GM13977 (cell line): ENCODE measurements at places on chromosomes 16 and 17.

DNA sequence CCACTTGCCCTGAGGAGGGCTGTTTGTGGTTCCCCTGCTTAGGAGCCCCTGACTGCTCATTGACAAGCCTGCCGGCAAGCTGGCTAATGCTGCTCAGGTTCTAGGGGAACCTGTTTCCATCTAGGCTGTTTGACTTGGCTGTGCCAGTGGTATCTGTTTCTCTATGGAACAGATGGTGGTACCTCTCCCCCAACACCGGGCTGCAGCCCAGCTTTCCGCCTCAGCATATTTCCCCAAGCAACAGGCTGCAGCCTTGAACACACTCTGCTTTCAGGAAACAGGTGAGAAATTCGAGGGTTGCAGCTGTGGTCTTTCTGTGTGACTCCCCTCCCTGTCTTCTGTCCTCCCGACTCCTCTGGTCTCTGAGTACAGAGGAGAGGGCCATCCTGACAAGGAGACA lies 132.3 kb downstream of the TMEM132E start:
- no peak for DNase-seq

DNA sequence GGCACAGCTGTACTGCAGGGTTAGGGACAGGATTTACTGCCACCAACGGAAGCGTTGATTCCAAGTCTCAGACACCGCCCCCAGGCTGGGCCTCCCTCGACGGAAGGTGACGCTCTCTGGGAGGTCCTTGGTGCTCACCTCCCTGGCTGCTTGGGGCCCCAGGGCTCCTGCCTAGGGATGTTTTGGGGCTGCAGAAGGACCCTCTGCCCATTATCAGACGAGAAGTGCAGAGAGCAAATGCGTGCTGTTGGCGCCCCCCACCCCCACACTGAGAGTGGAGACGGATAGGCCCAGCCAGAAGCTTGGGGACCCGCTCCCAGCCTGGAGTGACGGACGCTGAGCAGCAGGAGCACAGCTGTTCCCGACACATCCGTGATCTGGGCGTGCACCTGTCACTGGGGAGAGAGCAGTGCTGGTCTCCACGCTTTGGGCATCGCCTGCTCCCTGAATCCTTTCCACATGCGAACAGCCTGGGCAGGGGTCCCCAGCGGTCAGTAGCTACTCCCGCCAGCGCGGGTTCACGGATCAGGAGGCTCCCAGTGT lies 5.1 kb upstream of the SOX8 start:
- no peak for DNase-seq

DNA sequence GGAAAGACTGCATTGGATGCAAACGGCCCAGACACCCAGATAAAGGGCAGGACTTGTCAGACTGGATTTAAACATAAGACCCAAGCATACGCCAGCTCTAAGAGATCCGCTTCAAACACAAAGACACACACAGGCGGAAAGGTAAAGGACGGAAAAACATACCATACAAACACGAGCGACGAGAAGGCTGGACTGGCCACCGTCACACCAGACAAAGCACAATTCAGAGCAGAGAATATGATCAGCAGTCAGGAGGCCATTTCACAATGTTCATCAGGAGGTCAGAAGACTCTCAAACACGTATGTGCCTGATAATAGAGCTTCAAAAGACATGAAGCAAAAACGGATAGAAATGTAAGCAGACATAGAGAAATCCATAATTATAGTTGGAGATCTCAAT lies 84.9 kb upstream of the GNG13 start:
- DNase-seq, result no peak

GRCh38 chr16:50067290-50067853 lies 1.6 kb downstream of the HEATR3 start:
- DNase-seq, result peak; percentile 43

- no peak for DNase-seq
These were observed 1.4 kb upstream of the PRPSAP2 start for GRCh38 chr17:18856570-18856915.

- no peak for DNase-seq
These were observed 10.3 kb upstream of the NOL11 start for GRCh38 chr17:67707442-67707841.

DNA sequence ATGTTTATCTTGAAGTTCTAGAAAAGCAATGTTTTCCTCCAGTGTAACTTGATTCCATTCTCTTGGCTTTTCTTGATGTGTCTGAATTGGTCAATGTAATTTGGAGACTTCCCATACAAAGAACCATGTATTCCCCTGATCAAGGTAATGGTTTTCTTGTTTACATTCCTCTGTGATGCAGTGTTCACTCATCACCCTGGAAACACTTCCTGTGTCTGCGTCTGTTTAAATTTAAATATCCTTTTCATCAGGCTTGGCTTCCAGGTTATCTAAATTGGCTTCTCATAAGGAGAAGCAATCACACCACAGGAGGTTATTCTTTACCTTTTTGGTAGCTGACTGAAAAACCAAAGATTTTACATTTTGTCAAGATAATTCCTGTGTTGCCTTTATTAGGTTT lies 237.3 kb upstream of the WSCD1 start:
- no peak for DNase-seq

- DNase-seq, result no peak
These were observed 1.7 kb upstream of the MRPL12 start for GRCh38 chr17:81701288-81702071.

- no peak for DNase-seq
These were observed 19.9 kb downstream of the ARL4D start for GRCh38 chr17:43418441-43419374.

DNA sequence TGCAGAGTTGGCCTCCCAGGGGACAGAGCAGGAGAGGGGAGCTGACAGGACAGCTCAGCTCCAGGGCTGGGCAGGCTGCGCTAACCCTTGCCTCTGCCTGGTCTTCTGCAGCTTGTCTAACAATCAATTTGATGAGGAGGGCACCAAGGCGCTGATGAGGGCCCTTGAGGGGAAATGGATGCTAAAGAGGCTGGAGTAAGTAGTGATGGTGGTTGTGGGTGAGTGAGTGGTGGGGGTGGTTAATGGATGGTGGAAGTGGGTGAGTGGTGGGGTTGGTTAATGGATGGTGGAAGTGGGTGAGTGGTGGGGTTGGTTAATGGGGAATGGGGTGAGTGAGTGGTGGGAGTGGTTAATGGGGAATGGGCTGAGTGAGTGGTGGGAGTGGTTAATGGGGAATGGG lies 22.0 kb upstream of the CPNE2 start:
- DNase-seq, result no peak

DNA sequence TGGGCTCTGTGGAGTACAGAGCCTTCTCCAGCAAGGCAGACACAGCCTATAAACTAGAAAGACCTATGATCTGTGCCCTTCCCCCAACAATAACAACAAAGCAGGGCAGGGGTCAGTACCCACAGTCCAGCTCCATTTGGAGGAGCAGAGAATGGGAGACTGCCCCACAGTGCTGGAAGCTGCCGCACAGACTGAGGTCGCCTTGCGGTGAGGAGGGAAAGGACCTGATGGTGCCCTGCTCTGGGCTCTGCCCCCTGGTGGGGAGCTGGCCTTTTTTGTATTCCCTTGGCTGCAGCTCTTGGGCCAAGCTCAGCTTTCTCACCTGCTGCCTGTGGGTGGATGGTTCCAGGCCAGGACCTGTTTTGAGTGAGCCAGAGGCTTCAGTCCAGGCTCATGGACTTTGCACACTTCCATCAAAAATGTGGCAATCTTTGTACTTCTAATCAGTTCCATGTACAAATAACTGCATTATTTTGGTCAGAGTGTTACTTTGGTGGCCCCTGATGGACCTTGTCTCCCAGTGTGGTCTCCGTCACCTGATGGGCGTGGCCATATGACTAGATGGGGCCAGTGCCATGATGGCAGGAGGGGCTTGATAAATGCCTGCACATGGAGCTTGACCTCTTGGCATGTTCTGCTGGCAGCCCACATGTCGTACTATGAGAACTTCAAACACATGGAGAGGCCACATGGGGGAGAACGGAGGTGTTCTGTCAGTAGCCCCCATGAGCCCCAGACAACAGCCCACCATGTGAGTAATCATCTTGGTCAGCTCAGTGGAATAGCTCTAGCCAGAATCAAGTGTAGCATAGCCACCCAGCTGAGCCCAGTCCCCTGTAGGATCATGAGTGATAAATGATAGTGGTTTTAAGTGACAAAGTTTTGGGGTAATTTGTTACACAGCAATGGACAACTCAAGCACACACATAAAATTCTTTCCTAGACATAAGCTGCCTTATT lies 24.2 kb downstream of the B9D1 start:
- peak; percentile 85 for DNase-seq

- DNase-seq, result peak; percentile 66
These were observed 14.2 kb downstream of the ANKFY1 start for GRCh38 chr17:4249452-4250029.

- DNase-seq, result peak; percentile 84
These were observed 38.2 kb downstream of the HOXB1 start for GRCh38 chr17:48492401-48493298.

DNA sequence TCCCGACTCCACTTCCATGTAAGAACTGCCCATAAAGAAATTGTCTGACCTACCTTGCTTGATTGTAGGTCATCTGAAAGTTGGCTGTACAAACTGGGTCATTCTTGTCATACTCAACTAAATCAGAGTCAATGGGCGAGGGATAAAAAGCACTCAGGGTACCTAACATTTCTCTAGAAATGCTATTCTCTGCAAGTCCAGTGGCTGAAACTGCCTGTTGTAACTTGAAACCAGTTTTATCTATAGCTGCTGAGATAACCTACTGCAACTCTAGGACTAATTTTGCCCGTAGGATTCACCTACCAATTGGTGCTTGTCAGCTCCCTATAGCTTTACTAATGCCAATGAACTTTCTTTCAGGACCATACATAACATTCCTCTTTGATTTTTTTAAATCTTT lies 100.1 kb upstream of the GRIN2A start:
- no peak for DNase-seq

DNA sequence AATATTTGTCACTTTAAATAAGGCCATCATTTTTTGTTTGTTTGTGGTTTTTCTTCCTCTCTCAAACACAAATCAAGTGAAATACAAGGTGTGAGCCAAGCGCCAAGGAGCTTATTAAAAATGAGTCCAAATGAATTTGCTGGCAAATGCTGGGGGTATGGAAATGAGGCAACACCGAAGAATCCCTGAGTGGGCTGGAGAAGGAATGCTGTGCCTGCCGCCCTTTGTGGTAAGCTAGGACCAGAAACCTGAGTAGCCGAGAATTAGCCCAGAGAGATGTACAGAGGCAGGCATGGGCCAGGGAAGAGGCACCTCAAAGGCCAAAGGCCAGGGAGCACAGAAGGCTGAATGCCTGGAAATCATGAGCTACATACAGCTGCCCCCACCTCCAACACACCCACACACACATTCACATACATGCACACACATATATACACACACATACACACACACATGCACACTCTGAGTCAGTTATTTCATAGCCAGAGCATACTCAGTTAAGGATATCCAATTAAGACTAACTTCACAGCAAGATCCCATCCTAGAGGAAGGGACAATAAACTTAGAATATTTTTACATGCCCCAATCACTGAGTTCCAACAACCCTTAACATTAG lies 266.1 kb upstream of the DYNLRB2 start:
- DNase-seq, result no peak

DNA sequence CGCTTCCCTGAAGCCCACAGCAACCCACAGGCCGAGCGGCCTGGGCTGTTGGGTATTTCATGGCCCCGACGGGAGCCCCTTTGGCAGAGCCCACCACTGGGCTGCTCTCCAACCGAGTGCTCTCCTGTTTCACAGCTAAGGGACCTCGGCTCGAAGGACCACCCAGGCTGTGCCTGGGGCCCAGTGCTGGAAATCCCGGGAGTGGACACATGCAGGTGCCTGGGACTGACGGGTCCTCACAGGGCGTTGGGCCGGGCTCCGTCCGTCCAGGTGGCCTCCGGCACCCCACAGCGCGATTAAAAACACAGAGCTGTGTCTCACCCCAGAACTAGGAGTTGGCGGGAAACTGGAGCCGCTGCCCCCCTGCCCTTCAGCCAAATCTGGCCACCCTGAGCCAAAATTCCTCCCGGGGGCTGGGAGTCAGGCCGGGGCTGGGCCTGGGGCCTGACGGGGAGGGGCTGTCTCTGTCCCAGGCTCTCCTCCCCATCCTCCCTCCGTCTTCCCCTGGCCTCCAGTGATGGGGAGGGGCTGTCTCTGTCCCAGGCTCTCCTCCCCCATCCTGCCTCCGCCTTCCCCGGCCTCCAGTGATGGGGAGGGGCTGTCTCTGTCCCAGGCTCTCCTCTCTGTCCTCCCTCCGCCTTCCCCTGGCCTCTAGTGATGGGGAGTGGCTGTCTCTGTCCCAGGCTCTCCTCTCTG lies 14.1 kb downstream of the UTS2R start:
- DNase-seq, result no peak

DNA sequence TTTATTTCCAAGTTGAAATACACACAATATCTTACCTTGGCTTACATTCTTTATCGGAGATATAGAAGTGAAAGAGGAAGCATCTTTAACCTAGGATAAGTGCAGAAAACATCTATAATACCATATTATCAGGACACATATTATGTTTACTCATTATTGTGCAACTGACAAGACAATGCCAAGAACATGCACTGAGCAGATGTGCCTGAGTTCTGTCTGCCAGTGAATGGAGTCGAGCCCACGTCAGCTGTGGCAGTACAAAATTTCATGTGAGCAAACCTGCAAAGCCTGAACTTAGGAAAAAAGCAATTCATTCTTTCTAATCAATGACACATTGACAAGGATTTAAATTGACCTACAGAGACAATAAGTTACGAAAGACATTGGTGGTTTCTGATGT lies 154.4 kb downstream of the AXIN2 start:
- DNase-seq, result no peak

GRCh38 chr16:49575346-49576172 lies 202.0 kb downstream of the C16orf78 start:
- DNase-seq, result peak; percentile 79

- DNase-seq, result no peak
These were observed 74.6 kb upstream of the TBC1D3K start for GRCh38 chr17:37849617-37849972.

- no peak for DNase-seq
These were observed 191.8 kb downstream of the STX8 start for GRCh38 chr17:9383826-9384225.

DNA sequence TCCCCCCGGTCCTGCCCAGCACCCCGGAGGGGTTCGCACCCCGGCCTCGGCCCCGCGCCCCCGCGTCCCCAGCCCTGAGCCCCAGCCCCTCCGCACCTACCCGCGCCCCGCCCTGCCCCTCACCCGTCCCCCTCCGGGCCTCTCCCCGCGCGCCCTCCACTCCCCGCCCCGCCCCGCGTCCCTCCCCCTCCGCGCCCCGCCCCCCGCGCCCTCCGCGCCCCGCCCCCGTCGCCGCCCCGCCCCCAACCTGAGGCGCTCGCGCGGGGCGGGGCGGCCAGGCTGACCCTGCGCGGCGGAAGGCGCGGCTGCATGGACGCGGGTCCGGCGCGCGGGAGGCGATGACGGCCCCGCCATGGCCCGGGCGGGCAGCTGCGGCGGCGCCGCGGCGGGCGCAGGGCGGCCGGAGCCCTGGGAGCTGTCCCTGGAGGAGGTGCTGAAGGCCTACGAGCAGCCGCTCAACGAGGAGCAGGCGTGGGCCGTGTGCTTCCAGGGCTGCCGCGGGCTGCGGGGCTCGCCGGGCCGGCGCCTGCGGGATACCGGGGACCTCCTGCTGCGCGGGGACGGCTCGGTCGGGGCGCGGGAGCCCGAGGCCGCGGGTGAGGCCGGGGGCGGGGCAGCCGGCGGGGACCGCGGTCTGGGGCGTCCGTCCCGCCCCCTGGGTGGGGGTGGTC lies at the start of gene SPIRE2:
SPIRE2 (plus strand) TSS at position 277 of the 671 bp plus-strand sequence; CDS start at position 353, 76 bp downstream.
- peak; percentile 85 for DNase-seq
